ENCODE measurements at places on chromosomes 4 and X.

GRCh38 chr4:86531440-86531839 is 62.7 kb upstream of the PTPN13 start:
- DNase-seq: no peak

DNA sequence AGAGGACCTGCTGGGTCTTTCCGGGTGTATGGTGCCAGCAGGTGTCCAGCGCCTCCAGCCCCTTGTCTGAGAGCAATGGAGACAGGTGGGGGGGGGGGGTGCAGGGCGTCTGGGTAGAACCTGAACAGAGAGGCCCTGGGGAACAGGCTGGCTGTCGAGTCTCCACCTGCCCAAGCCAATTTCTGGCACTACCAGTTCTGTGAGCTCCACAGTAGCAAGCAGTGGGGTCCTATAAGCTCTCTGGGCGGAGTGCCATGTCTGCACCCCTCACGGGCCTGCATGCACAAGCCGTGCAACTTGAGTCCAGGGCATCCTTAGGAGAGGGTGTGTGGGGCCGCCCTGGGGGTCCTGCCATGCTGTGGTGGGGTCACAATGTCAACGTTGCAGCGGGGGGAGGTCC is 10.1 kb upstream of the FGFR3 start:
- no peak for DNase-seq

DNA sequence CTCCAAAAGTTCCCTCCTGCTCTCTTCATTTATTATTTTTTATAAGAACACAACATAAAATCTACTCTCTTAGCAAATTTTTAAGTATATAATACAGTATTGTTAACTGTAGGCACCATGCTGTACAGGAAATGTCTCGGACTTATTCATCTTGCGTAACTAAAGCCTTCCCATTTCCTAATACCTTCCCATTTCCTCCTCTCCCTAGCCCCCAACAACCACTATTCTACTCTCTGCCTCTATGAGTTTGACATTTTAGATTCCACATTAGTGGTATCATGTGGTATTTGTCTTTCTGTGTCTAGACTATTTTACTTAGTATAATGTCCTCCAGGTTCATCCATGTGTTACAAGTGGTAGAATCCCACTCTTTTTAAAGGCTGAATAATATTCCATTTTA is 15.8 kb upstream of the SYTL4 start:
- no peak for DNase-seq

- DNase-seq: no peak
Observed at GRCh38 chrX:94743478-94743877, 1069.5 kb downstream of the FAM133A start.

GRCh38 chr4:151204925-151205524 is 71.9 kb upstream of the PRSS48 start:
- DNase-seq: no peak

DNA sequence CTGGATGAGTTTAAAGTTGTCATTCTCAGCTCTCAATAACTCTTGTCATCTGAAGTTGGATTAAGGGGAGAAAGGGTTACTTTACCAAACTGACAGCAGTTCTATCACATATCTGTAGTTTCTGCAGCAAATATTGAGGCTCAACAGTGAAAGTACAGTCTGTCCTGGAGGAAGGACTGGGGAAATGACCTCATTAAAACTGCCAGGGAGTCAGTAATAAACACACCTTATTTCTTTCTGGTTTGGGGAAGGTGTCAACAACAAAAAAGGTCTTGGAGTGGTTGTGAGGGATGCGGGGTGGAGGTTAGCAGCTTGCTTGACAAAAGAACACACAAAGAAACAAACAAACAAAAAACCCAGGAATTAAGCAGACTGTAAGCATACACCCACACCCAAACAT is 1418.0 kb downstream of the STIM2 start:
- no peak for DNase-seq

DNA sequence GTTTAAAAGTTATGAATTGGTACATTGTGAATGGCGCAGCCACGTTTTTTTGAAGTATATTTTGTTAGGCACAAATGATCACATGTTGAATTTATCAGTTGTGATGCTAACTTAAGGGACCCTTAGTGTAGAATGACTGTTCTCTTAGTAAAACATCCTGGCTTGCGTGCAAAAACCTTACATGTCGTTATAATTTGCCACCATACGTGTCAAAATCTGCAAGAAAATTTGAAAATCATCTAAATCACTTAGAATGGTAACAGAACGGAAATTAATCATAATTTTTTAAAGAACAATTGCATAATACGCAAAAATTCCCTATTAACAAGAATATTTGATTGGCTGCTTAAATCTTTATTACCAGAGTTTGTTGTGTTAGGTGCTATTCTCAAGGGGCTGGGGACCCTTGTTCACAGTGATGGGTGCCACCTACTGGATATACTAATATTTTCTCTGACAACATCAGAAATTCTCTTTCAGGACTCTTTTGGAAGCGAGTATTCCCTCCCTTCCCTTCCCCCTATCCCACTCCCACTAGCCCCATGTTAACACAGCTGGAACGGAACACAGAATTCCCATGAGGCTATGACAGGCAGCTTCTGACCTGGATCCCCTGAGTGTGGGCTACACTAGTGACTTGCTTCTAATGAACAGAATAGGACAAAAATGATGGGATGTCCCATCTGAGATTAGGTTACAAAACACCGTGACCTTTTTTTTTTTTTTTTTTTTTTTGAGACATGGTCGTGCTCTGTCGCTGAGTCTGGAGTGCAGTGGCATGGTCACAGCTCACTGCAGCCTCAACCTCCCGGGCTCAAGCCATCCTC is 71.8 kb downstream of the SUPT20HL2 start:
- DNase-seq: no peak

GRCh38 chr4:85358831-85359230 is 116.1 kb upstream of the ARHGAP24 start:
- DNase-seq: no peak

DNA sequence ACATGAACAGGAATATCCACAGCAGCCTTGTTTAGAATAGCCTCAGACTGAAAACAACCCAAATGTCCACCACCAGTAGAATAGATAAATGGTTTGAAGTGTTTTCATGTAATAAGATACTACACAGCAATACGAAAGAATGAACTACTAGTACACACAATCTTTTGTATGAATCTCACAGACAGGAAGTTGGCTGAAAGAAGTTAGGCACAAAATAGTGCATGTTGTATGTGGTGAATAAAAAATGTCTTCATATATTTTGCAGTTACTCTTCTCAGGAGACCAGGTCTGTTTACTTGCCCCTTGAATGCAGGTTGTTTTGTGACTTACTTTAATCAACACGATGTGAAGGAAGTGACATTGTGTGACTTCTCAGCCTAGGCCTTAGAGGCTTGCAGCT is 75.9 kb upstream of the LEF1 start:
- no peak for DNase-seq

- DNase-seq: no peak
Observed at GRCh38 chr4:145879598-145879997, 59.0 kb downstream of the ZNF827 start.

- DNase-seq: no peak
Observed at GRCh38 chr4:6042293-6043063, 24.2 kb upstream of the C4orf50 start.

- DNase-seq: no peak
Observed at GRCh38 chrX:148576396-148576795, 76.0 kb downstream of the AFF2 start.

GRCh38 chrX:97155816-97156215 is 272.1 kb downstream of the RPA4 start:
- DNase-seq: no peak

DNA sequence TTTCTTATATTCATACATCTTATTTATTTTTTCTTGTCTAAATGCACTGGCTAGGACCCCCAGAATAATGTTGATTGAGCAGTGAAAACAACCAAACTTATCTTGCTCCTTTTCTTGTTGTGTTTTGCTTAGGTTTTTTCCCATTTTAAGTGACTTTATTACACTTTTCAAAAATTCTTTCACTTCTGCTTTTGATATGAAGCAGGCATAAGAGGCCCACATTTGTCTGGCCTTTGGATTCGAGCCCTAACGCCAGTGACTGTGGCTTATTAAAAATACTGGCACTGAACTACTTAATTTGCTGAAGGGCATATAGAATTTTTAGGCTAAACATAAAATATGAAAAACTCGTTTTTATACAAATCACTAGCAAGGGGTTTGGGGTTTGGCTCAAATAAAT is 197.0 kb downstream of the ASB9 start:
- no peak for DNase-seq

GRCh38 chr4:55439023-55439422 is 43.3 kb downstream of the TMEM165 start:
- DNase-seq: no peak

- DNase-seq: no peak
Observed at GRCh38 chr4:26583538-26583864, 383 bp upstream of the TBC1D19 start.

- no peak for DNase-seq
Observed at GRCh38 chr4:77742054-77742453, 77.1 kb downstream of the CNOT6L start.

- DNase-seq: no peak
Observed at GRCh38 chr4:65089666-65090065, 580.6 kb downstream of the EPHA5 start.

GRCh38 chr4:177239878-177240277 is 69.8 kb upstream of the NEIL3 start:
- peak; percentile 17 for DNase-seq

GRCh38 chr4:142404191-142404611 is 441.9 kb downstream of the INPP4B start:
- DNase-seq: no peak

GRCh38 chr4:4862665-4863482 is 3.4 kb downstream of the MSX1 start:
- DNase-seq: no peak

- no peak for DNase-seq
Observed at GRCh38 chrX:70960730-70961129, 29.8 kb upstream of the SLC7A3 start.

DNA sequence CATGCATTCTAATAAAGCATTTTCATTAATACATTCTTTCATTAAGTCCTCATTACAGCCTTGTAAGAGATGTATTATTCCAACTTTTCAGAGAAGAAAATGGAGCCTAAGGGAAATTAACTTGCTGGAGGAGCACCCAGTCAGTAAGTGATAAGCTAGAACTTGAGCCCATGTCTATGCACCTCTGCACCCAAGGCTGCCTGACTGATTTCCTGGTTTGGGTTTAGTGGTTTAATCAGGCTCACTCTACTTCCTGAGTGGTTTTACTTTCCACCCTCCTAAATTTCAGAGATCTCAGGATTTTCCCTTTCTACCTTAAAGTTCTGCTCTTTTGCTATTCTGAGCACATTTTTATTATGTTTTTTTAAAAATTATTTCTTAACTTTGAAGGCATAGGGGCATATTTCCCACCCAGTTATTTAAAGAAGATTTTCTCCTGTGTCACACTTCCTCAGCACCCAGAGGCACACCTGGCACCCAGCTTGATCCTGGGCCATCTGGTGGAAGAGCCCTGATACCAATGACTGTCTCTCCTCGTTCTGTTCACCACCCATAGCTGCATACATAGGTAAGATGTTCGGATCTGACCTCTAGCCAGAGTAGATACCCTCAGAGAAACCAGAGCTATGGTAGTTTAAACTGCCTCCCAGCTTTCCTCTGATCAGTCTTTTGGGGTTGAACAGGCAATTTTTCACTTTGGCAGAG is 10.4 kb downstream of the CORIN start:
- no peak for DNase-seq

- DNase-seq: no peak
Observed at GRCh38 chr4:165440415-165441158, 61.8 kb downstream of the CPE start.

GRCh38 chrX:22366906-22367305 is 94.2 kb downstream of the CBLL2 start:
- no peak for DNase-seq

- no peak for DNase-seq
Observed at GRCh38 chr4:38292529-38292928, 332.3 kb downstream of the PTTG2 start.

DNA sequence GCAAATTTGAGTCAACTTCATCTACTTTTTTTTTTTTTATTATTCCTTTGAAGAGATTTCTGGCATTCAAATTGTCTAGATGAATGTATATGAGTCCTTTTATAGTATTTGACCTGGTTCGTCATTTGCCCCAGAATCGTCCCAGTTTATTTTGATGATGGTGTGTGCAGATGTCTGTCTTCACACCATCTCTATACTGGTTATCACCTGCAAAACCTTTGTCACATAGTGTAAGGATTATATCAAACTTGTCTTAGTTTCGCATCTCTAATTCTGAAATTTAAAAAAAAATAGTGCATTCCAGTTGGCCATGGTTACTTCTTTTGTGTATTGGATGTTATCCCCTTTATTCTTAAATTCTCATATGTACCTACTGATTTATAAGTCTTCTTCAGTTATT is 70.5 kb upstream of the CD99 start:
- DNase-seq: no peak

DNA sequence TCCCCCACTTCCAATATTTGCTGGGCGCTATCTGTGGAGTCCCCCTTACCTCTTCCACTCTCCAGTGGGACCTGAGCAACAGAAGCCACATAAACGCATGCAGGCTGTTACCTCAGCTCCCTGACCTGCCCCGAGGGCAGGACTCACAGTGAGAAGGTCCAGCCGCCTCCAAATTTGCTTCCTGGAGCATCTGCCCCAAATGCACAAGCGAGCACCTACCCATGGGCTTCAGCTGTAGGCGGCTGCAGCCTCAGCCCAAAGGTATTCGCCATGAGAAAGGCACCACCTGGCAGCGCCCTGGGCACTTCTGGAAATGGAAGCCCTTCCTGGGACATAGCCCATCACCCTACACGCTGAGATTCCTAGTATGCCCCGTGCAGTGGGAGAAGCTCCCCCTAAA is 23.4 kb downstream of the SPACA5 start:
- DNase-seq: no peak

- no peak for DNase-seq
Observed at GRCh38 chrX:147981038-147981752, at the start of gene FMR1NB. Gene FMR1NB (plus strand): TSS chrX:147981337. CDS start chrX:147981403, 66 bp downstream.

DNA sequence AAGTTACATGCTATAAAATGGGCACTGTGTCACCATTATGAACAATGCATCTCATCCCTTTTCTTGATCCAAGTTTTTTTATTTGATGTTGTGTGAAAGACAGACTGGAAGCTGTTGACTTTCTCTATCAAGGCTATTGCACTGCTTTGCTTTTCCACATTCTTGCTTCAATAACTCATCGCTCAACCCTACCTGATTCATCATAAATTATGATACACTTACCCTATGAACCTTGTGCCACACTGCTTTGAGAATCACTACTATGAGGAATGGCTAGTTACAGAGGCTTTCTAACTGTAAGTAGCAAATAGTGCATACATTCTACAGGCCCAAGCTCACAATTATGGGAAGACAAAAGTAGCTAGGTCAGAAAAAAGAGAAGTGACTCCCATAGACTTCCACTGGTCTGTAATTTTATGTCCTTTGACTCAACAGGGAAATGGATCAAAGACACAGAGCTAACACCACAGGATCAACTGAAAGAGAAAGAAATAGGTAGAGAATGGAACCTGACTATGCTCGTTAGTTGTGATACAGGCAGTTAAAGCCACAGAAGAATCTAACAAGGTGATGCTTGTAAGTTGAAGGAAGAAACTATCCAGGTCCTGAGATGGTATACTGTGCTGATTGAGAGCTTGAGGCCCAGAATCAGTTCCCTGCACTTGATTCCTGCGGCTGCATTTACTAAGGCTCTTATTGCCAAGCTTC is 163.5 kb downstream of the PPP3CA start:
- DNase-seq: no peak

- no peak for DNase-seq
Observed at GRCh38 chrX:109373468-109373867, 108.4 kb downstream of the GUCY2F start.

Measured in D721Med (cell line).